ENCODE measurements at places on chromosomes 16 and 17.

DNA sequence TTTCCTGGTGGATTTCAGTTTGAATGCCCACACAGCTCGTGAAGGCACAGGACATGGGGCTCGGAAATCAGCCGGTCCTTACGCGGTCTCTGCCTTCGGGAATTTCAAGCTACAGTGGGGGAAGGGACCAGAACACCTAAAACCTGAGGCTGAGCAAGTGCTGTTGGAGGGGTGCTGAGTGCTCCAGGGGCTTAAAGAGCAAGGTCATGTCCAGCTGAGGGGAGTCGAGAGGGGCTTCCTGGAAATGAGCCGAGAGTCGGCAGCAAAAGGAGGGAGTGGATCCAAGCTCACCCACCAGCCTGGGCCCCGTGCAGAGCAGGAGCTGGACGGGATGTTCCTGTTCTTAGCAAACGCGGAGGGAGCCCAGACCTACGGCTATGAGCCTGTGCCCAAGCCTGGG lies 73.2 kb upstream of the RPL38 start:
- no peak for DNase-seq

DNA sequence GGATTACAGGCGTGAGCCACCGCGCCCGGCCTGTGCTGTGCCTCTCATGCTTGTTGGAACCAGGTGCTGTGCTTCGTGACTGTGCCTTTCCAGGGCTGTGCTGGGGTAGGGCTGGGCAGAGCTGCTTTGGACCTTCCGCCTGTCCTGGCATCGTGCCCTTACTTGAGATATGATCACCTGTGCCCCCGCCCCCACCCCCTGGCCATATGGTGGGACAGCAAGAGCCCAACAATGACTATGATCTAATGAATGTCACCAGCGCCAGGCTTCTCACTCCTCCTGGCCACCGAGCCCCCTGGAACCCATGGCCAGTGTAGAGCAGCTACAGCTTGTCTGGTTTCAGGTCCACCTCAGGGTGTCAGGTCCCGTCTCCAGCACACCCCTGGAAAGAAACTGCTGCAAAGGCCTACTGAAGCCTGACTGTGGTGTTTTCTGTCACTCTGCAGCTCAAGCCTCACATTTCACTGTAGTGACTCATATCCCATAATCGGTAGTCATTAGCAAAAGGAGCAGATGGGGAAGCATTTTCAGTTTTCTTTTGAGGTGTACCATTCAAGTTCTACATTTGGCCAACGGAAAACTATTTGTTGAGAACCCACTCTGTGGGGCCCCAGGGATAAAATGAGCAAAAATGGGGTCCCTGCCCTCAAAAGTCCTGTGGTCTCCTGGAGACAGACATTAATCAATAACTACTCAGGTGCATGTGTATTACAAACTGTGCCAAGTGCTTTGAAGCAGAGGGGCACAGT lies 22.1 kb downstream of the FCSK start:
- no peak for DNase-seq

GRCh38 chr17:69269131-69269998 lies 40.7 kb upstream of the ABCA10 start:
- no peak for DNase-seq

GRCh38 chr17:43695970-43696865 lies 34.5 kb upstream of the MEOX1 start:
- no peak for DNase-seq

GRCh38 chr16:5979905-5980550 lies 882.4 kb upstream of the EEF2KMT start:
- DNase-seq = no peak

GRCh38 chr16:67236563-67237395 lies 9.8 kb downstream of the TMEM208 start:
- no peak for DNase-seq

GRCh38 chr17:28719021-28719433 lies 758 bp upstream of the RPL23A start:
- no peak for DNase-seq

- DNase-seq = no peak
These were observed 508.1 kb downstream of the HAPSTR1 start for GRCh38 chr16:9599415-9600120.

DNA sequence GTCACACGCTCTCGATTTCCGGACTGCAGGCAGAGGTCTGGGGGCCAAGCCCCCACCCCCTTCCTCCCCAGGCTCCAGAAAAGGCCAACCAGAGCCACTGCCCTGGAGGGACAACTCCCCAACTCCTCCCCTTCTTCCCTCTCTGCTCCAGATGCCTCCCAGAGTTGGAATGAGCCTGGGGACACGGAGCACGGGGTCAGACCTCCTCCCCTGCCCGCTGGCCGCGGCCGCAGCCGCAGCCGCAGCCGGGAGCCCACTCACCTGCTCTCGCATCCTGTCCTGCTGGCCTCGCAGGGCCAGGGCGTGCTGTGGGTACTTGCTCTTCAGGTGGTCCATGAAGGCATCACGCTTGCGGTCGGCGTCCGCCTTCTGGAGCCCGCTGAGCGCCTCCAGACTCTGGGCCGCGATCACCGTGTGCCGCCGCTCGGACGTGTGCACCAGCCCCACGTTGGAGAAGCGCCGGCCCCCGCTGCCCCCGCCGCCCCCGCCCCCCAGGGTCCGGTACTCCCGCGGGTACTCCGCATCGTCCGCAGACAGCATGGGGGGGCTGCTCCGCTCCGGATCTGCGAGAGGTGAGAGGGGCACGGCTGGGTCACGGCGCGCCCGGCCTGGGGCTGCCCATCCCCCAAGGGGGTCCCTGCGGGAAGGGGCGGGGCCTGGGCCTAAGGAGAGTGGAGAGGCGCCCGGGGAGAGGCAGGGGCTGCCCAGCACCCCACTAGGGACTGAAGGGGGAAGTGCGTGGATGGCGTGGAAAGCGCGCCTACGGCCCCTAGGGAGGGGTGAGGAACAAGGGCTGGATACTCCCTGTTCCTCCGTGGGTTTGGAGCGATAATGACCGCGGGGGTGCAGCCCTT lies 27.3 kb downstream of the SRCIN1 start:
- no peak for DNase-seq

- no peak for DNase-seq
These were observed 26.3 kb downstream of the NLRP1 start for GRCh38 chr17:5557990-5558389.

DNA sequence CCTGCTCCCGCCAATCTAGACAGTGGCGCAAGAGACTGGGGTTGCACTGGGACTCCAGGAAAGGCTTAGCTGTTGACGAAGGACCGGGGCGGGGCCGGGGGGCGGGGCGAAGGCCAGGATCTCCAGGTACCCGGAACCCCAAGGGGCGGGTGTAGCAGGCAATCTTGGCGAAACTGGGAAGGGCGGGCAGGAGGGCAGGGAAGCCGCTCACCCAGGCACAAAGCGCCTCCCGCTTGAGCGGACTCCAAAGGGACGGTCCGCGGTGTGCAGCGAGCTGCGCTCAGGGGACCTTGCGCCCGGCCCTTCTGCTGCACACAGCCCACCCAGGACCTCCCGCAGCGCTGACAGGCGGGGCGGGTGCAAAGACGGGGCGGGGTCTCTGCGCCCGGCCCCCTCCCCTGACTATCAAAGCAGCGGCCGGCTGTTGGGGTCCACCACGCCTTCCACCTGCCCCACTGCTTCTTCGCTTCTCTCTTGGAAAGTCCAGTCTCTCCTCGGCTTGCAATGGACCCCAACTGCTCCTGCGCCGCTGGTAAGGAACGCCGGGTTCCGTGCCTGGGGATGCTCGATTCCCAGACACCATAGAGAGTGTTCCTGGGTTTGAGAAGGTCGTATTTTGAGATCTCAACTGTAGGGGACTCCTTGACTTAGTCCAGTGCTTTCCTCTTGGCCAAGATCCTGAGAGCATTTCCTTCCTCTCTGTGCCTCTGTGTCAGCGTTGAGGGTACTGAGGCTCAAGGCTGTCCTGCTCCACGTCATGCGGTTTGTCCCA lies at the start of gene MT1F:
MT1F (plus strand) TSS at position 405 of the 772 bp plus-strand sequence; CDS start at position 505, 100 bp downstream.
- peak; percentile 81 for DNase-seq

- DNase-seq = no peak
These were observed 36.0 kb upstream of the MLKL start for GRCh38 chr16:74736531-74737157.

- DNase-seq = no peak
These were observed 306.3 kb upstream of the HSBP1 start for GRCh38 chr16:83501481-83501880.

- no peak for DNase-seq
These were observed 133.3 kb downstream of the ENGASE start for GRCh38 chr17:79207960-79208359.

- peak; percentile 48 for DNase-seq
These were observed 31.5 kb downstream of the QPRT start for GRCh38 chr16:29710227-29711219.

Data from HuH-7.5 (cell line).